Hematopoietic multipotent progenitor cell (in vitro differentiated cells): ENCODE measurements at places on chromosomes 1 and 21. TPM values are rescaled to one million over a fixed set of nuclear protein-coding genes. Genes with fewer than 3 reads are reported as not detected.

Gene AQP10
- total RNA-seq, result 0.54 TPM

Gene LRRC7
- under 0.01 TPM for total RNA-seq

- DNase-seq, result no peak
These were observed 261.9 kb downstream of the VAV3 start for GRCh38 chr1:107702946-107703571.

DNA sequence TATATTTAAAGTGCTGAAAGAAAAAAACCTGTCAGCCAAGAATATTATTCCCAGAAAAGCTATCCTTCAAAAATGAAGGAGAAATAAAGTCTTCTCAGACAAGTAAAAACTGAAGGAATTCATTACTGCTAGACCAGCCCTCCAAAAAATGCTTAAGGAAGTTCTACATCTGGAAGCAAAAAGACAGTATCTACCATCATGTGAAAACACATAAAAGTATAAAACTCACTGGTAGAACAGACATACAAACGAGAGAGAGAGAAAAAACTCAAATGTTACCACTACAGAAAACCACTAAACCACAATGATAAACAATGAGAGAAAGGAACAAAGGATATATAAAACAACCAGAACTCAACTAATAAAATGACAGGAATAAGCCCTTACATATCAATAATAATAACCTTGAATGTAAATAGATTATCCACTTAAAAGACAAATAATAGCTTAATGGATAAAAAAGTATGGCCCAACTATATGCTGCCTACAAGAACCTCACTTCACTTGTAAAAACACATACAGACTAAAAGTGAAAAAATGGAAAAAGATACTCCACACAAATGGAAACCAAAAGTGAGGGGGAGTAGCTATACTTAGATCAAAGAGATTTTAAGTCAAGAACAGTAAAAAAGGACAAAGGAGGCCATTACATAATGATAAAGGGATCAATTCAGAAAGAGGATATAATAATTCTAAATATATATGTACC, 22.0 kb downstream of the NSL1 start:
- DNase-seq, result no peak

Gene ACADM
- 14.8 TPM for total RNA-seq

- DNase-seq, result no peak
These were observed 3.5 kb downstream of the KISS1 start for GRCh38 chr1:204192589-204193352.

Gene NEK2
- 1.1 TPM for total RNA-seq
